ENCODE measurements at places on chromosomes 11 and 22.

- DNase-seq, result no peak
Observed at GRCh38 chr11:14861680-14862079, 30.4 kb downstream of the CYP2R1 start.

DNA sequence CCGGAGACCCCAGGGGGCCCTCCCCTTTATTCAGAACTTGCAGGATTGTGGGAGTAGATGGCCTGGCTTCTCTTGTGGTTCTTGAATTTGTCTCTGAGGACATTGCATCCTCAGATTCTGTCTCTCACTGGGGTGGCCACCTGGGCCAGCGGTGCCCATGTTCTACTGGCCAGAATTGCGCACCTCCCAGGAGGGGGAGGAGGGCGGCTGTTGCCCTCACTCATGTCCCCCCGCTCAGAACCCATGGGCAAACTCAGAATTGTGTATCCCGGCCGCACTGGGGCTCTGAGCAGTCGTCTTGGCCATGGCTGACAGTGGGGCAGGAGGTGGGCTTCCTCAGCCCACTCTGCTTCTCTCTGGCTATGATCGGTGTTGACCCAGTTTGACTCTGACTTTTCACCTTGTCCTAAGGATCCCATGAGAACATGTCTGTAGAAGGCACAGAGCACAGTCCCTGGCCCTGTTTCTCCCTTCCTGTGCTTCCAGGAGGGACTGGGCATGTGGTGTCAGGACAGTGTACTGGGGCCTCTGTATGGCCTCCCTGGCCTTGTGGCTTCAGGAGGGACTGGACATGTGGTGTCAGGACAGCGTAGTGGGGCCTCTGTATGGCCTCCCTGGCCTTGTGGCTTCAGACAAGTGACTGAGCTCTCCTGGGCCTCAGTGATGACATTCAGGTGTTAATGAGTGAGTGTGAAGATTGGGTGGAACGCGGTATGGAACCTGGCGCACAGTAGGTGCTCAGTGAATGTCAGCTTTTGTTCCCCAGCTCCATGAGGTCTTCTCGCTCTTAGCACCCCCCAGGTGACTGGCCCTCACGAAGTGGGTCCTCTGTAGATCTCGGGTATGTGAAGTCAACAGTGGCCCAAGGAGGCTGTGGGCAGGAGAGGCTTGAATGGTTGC, 99.3 kb downstream of the TBC1D22A start:
- DNase-seq, result no peak

DNA sequence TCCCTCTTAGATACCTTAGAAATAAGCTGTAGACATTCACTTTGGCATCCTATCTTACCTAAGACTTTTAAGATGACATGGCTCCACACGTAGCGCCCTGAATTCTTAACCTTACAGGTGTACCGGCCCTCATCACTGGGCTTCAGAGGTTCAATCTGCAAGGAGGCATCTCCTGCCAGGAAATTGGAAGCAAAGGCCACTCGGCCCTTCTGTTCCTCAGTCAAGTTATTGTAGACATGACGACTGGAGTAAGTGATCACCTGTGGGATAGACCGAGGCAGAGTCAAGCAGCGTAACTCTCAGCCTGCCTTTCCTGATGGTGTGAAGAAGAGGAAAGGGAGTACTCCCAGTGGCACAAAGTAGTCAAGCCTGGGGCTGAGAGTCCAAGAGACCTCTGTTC, 22.5 kb upstream of the HSPA8 start:
- no peak for DNase-seq

- DNase-seq, result no peak
Observed at GRCh38 chr11:68347841-68348240, 35.5 kb downstream of the LRP5 start.

DNA sequence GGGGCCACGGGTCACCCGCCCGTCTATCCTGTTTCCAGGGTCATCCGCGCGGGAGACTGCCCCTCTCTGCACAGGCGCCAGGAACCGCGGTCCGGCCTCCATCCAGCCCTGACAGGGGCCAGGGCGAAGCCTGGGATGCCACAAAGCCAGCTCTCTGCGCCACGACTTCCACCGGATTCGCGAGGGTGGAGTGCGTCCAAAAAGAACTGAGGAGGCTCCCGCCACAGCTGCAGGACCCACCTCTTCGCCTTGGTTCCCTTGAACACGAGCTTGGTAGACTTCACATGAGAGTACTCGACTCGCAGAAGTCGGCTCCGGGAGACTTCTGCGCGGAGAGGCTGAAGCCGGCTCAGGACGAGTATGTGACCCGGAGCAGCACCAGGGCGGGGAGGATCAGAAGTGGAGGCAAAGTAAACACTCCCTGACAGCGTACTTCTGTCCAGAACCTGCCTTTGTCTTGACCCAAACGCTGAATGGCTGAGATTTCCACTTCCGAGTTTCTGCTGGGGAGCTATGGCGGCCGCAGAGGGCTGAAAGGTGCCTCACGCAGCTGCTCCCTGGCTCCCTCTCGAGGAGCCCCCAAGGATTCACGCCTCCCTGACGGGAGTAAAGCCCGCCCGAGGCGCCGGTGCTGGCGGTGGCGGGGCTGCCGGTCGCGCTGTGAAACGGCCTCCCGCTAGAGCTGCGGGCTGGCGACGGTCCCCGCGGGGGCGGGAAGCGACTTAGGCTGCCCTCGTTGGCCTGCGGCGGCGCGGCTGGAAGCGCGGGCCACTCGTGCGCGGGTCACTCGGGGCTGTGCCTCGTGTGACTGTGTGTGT, 4566.7 kb upstream of the OR11H1 start:
- no peak for DNase-seq

DNA sequence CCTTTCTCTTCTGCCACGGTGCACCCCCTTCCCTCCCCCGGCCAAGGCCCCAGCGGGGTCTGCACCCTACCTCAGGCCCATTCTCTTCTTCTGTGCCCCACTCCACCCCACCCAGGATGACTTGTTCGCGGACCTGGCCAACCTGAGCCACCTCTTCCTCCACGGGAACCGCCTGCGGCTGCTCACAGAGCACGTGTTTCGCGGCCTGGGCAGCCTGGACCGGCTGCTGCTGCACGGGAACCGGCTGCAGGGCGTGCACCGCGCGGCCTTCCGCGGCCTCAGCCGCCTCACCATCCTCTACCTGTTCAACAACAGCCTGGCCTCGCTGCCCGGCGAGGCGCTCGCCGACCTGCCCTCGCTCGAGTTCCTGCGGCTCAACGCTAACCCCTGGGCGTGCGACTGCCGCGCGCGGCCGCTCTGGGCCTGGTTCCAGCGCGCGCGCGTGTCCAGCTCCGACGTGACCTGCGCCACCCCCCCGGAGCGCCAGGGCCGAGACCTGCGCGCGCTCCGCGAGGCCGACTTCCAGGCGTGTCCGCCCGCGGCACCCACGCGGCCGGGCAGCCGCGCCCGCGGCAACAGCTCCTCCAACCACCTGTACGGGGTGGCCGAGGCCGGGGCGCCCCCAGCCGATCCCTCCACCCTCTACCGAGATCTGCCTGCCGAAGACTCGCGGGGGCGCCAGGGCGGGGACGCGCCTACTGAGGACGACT, 15.9 kb downstream of the RTN4RL2 start:
- no peak for DNase-seq

DNA sequence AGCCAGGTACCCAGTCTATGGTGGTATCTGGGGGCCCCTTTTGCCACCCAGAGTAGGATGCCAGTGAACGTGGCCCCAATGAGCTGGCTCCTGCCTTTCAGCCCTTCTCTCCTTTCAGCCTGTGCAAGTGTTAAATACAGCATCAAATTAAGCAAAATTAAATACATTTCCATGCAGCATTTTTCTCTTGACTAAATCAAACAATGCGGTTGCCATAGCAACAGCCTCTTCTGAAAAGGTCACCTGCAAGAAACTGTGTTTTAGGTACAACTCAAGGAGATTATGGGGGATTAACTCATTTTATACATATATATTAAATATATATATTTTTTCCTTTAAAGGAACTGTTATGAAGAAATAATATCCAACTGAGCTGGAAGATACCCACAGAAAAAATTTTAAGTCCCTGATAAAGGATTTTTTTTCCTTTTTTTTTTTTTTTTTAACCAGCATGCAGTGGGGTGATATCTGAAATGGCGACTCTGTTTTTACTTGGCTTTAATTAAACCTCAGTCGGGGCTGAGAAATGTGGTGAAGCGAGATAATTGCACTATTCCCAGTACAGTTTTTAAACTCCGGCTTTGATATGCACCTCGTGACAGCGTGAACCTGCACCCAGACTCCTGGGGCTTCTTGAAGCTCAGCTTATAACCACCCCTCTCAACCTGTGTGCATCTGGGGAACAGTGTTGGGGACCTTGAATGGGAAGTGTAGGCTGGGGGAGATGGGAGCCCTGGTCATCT, 115.3 kb downstream of the PKNOX2 start:
- DNase-seq, result no peak

GRCh38 chr11:102430158-102430836, 22.3 kb downstream of the TMEM123 start:
- DNase-seq, result no peak

- no peak for DNase-seq
Observed at GRCh38 chr22:44825310-44826150, 73.2 kb downstream of the ARHGAP8 start.

DNA sequence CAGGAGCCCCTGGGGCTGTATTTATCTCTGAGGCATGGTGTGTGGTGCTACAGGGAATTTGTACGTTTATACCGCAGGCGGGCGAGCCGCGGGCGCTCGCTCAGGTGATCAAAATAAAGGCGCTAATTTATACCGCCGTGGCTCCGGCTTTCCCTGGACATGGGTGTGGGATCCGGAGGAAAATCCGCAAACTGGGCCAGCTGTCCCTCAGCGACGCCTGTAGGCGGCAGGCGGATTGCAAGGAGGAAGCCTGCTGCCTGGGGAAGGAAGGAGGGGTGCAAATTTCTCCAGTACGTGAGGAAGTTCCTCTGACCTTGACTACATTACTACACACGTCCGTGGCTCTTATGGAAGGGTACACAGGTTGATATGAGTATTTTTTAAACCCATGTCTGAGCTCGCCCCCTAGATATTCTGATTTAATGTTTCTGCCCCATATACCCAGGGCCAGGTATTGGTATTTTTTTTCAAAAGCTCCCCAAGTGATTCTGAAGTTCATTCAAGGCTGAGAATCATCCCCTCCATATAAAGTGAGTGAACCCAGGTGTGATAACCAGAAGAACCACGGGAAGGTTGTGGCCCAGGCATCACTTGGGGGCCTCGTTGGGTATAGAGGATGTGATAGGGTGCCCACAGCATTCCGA, 2.8 kb downstream of the MYOD1 start:
- peak; percentile 43 for DNase-seq

DNA sequence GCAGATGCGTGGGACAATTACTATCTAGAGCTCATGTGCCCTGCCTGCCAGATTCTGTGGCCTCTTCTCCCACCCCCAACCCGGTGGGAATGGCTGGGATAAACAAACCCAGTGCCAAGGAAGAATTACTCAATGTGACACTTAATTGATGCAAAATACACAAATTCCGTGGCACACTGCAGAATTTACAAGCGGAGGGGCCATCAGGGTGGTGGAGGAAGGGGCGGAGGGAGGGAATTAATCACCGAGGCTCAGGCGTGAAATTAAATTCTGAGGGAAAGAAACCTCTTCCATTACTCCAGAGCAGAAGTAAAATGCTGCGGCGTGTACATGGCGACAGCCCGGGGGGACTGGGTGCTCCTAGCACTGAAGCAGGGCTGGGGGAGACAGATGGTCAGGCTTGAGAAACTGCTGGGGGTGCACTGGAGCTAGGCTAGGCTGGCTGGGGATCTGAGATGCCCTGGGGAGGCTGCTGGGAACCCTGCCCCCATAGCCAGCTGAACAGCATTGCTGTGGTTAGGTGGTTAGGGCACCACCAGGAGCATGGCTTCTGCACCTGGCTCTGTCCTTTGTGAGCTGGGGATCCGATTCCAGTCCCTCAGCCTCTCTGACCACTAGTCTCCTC, 200.6 kb downstream of the CEP164 start:
- DNase-seq, result no peak

DNA sequence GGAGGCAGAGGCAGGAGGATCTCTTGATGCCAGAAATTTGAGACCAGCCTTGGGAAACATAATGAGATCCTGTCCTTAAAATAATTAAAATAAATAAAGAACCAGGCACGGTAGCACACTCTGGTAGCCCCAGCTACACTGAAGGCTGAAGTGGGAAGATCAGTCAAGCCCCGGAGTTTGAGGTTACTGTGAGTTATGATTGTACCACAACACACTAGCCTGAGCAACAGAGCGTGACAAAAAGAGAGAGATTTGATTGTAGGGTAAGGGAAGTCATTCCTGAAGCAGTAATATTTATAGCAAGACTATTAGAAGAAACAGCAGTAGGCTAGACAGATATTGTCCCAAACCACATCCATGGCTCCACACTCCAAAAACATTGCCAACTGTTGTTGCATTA, 1408.4 kb upstream of the TENM4 start:
- DNase-seq, result no peak

GRCh38 chr22:49929211-49929979, 11.0 kb downstream of the CRELD2 start:
- DNase-seq, result peak; percentile 22

DNA sequence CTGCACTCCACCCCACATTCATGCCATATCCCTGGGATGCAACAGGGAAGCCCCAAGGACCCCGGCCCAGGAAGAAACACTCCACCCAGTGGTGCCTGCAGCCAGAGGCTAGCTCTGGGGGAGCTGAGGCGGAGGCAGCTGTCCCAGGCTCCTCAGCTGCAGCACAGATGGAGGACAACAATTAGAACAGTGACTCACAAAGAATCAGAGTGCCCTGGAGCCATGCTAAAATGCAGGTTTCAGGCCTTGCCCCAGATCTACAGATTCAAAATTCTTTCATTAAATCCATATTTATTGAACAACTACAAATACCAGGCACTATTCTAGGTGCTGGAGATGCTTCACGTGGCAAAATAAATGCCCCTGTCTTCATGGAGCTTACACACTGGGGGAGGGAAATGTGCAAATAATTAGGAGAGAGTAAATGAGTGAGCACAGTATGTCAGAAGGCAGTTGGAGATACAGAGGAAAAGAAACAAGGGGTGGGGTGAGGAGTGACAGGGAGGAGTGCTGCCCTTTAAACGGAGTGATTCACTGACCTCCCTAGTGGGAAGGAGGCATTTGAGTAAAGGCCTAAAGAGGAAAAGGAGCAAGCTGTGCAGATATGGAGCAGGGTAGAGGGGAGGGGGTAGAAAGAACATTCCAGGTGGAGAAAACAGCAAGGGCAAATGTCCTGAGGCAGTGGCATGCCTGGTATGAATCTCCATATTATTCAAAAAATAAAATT, 73.3 kb upstream of the CSNK2A3 start:
- DNase-seq, result no peak

GRCh38 chr11:65496304-65497140, 2.3 kb upstream of the MALAT1 start:
- DNase-seq, result no peak

GRCh38 chr11:79561496-79561895, 120.7 kb upstream of the TENM4 start:
- no peak for DNase-seq

- no peak for DNase-seq
Observed at GRCh38 chr11:97637701-97638100, 1247.9 kb downstream of the JRKL start.

DNA sequence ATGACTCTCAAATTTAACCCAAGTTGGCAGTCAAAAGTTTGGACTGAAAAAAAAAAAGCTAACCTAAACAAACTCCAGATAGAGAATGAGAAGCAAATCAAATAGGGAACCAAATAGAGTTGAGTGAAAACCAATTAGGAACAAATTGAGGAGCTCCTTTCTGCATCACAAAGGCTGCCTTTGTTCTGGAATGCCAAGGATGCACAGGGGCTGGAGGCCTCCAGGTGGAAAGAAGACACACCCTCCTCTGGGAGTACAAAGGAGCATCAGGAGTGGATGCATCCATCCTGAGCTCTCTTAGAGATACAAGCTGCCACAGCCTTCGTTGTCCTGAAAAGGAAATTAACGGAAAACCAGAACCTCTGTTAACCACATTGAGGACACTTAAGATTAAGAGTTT, 73.3 kb downstream of the MRGPRX1 start:
- no peak for DNase-seq
